Spinal cord (tissue), 10 donors: ENCODE measurements at places on chromosomes 6 and 20.
A peak's percentile ranks its signal among the peaks of the same experiment; 100 is the strongest.

GRCh38 chr6:114260810-114261209 is 82.0 kb downstream of the HS3ST5 start:
- DNase-seq: no peak
- no peaks in the 10 kb centered on the region for H3K4me1 ChIP-seq
- no peak overlapping the region for H3K27ac ChIP-seq

GRCh38 chr6:33008944-33009861 is at the start of gene HLA-DOA:
Gene HLA-DOA, minus strand, starts transcription at chr6:33009591.
- H3K27ac ChIP-seq: no peak within 1 kb of the TSS
- H3K4me1 ChIP-seq: peaks cover 5% of the 10 kb centered on the region
- DNase-seq: peak; percentile 86
- H3K36me3 ChIP-seq: no peaks in the 10 kb centered on the region

DNA sequence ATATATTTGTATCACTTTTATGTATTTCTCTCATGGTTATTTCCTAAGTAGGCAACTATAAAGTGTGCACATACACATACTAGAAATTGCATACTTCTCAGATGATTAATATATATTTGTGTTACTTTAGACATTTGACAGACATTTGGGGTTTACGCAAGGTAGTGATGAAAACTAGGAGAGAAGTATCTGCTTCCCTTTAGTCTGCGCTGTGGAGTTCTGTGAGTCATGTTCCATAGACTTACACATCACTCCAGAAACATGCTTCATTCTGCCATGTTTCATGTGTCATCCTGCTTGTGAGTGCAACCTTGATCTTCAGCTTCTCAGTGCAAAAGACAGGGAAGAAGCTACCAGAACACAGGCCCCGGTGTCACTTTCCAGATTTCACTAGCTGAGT is 200.7 kb upstream of the BMP2 start:
- no peak overlapping the region for H3K4me3 ChIP-seq
- H3K27me3 ChIP-seq: no peaks in the 10 kb centered on the region
- DNase-seq: no peak
- no peaks in the 10 kb centered on the region for H3K4me1 ChIP-seq

DNA sequence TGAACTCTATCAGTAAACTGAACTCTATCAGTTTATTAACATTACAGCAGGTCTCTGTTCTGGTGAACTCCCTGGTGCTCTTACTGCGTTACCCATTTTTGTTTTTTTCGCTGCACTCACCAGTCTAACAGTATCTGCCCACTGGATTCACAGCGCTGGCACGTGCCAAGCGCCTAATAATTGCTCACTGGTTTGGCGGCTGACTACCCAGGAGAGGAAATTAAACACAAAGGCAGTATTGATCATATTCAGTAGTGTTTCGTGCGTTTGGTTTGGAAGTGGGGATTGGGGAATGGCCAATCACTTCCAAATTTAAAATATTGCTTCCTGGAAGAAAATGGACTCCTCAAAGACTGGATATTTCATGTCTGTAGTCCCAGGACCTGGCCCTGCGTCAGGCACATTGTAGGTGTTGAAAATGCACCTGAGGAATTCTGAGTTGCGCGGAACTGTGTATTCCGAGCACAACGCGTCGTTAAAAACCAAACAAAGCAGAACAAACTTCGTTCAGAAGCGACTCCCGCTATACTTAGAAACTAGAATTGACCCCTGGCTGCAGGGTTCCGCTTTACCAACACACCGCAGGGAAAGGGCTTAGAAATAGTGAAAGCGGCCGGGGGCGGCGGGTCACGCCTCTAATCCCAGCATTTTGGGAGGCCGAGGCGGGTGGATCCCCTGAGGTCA is 1.1 kb upstream of the RPS12 start:
- H3K4me3 ChIP-seq: peak overlapping the region; percentile 83
- peaks cover 11% of the 10 kb centered on the region for H3K4me1 ChIP-seq
- peak overlapping the region; percentile 95 for H3K27ac ChIP-seq
- DNase-seq: peak; percentile 80
- H3K27me3 ChIP-seq: no peaks in the 10 kb centered on the region

DNA sequence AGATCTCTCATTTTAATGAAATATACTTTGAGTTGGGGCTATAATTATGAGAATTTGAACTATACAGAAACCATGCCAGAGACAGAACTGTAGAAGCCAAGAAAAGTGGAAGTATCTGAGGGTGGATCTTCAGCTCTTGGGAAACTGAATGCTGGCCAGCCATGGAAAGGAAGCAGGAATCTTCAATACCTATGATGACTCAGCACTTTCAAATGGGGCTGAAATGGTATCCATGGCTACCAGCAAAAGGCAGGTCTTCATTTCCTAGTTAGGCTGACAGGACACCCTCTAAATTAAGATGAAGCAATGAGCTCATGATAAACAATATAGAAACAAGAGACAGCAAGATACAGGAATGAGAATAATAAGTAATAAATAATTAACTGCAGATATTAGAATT is 171.3 kb downstream of the COL21A1 start:
- no peaks in the 10 kb centered on the region for H3K36me3 ChIP-seq
- no peak overlapping the region for H3K27ac ChIP-seq
- DNase-seq: no peak
- H3K4me3 ChIP-seq: no peak overlapping the region
- H3K27me3 ChIP-seq: no peaks in the 10 kb centered on the region

DNA sequence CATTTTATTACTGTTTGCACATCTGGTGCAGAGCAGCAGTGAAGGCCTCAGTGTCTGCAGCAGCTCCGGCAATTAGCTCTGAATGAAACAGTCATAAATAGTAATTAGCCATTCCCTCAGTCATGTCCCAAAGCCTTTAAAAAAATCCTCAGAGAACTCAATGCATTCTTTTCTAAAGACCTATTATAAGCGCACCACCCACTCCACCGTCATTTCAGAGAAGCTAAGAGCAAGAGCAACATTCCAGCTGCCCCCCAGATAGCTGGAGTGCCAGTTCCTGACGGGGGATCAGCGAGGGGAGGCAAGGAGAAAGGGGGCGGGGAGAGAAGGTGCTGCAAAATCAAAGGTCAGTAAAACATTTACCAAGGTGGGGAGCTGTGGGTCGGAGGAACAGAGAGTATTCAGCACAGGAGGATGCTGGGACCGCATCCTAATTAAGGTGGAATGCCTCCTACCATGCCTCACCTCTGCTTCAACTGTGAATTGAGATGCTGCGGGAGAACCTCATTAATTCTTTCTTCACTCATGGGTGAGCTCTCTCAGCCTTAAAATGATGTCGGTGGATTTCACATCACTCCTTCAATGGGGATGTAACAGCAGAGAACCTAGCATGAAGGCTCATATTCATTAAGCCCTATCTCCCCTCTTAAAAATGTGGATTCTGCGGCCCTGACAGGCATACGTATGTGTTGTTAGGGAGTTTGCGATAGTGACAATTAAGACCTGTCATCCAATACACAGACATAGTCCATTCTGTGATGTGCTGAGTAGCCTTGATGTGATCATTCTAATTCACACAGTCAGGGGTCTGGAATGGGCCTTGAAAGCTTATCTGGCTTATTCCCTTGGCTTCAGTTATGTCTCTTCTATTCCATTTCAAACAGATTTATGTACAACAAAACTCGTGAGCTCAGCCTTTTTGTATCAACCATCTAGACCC is 469.5 kb upstream of the NRSN1 start:
- H3K36me3 ChIP-seq: no peaks in the 10 kb centered on the region
- H3K4me3 ChIP-seq: no peak overlapping the region
- DNase-seq: peak; percentile 46
- peaks cover 10% of the 10 kb centered on the region for H3K4me1 ChIP-seq
- no peaks in the 10 kb centered on the region for H3K27me3 ChIP-seq

DNA sequence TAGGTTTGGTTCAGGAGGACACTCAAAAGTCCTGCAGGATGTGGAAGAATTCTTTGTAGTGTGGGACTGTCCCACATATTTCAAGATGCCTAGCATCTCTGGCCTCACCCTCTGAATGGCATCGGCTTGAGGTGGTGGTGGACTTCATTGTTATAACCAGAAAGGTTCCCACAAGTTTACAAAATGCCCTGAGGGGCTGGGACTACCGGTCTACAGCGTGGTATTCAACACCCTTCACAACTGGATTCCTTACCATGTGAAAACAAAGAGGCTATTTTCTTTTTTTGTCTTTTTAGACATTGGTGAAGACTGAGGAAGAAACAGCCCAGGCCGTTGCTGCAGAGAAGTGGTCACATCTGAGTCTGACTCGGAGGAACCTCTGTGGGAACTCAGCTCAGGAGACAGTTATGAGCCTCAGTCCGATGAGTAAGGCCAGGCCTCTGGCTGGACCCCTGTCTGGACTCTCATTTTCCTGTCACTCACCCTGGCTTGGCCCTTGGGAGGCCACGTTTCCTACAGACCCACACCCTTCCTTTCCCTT is 15.2 kb downstream of the PGBD1 start:
- H3K4me1 ChIP-seq: no peaks in the 10 kb centered on the region
- H3K27ac ChIP-seq: no peak overlapping the region
- H3K4me3 ChIP-seq: no peak overlapping the region
- no peaks in the 10 kb centered on the region for H3K27me3 ChIP-seq
- no peak for DNase-seq
- peaks cover 21% of the 10 kb centered on the region for H3K36me3 ChIP-seq

DNA sequence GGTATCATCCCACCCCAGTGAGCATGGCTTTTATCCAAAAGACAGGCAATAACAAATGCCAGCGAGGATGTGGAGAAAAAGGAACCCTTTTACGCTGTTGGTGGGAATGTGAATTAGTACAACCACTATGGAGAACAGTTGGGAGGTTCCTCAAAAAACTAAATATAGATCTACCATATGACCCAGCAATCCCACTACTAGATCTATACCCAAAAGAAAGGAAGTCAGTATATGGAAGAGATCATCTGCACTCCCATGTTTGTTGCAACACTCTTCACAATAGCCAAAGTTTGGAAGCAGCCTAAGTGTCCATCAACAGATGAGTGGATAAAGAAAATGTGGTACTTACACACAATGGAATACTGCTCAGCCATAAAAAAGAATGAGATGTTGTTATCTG is 5.9 kb upstream of the KIAA1755 start:
- peaks cover 10% of the 10 kb centered on the region for H3K4me1 ChIP-seq
- H3K27ac ChIP-seq: no peak overlapping the region
- no peaks in the 10 kb centered on the region for H3K36me3 ChIP-seq

GRCh38 chr6:52514514-52514913 is 62.3 kb downstream of the TRAM2 start:
- no peak overlapping the region for H3K27ac ChIP-seq
- H3K4me1 ChIP-seq: peaks cover 14% of the 10 kb centered on the region
- DNase-seq: no peak
- no peak overlapping the region for H3K4me3 ChIP-seq
- H3K36me3 ChIP-seq: peaks cover 2% of the 10 kb centered on the region
- H3K27me3 ChIP-seq: no peaks in the 10 kb centered on the region

GRCh38 chr6:38067263-38067980 is 247.9 kb downstream of the ZFAND3 start:
- H3K36me3 ChIP-seq: peaks cover 4% of the 10 kb centered on the region
- no peak overlapping the region for H3K4me3 ChIP-seq
- no peak for DNase-seq
- no peaks in the 10 kb centered on the region for H3K4me1 ChIP-seq

GRCh38 chr20:1177680-1178079 is 7.1 kb downstream of the TMEM74B start:
- H3K4me1 ChIP-seq: no peaks in the 10 kb centered on the region
- H3K36me3 ChIP-seq: peaks cover 39% of the 10 kb centered on the region
- H3K27me3 ChIP-seq: no peaks in the 10 kb centered on the region
- H3K27ac ChIP-seq: no peak overlapping the region
- no peak overlapping the region for H3K4me3 ChIP-seq

DNA sequence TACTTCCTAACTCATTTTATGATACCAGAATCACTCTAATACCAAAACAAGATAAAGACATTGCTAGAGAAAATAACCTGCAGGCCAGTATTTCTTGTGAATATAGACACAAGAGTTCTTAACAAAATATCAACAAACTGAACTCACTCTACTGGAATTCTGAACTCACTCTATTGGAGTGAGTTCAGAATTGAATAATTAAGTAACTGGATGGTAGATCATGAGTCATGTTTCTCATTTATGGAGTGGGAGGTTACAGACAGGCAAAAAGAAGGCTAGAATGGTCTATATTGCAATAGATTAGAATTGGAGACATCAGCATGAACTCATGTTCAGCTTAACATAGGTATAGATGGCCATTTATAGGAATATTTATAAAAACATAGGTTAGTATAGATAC is 26.6 kb upstream of the C6orf58 start:
- H3K27me3 ChIP-seq: no peaks in the 10 kb centered on the region
- no peak overlapping the region for H3K4me3 ChIP-seq
- no peaks in the 10 kb centered on the region for H3K36me3 ChIP-seq
- H3K27ac ChIP-seq: no peak overlapping the region

DNA sequence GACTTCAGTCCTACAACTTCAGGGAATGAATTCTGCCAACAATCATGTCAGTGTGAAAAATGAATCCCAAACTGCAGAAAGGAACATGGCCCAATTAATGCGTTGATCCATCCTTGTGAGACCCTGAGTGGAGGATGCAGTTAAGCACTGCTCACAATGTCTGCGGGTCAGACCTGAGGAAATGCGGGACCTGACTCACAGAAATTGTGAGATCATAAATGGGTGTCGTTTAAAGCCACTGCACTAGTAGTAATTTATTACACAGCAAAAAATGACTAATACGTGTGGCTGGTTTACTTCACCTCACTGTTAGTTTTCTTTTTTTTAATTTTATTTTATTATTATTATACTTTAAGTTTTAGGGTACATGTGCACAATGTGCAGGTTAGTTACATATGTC is 505.0 kb downstream of the PRKN start:
- no peak overlapping the region for H3K4me3 ChIP-seq
- H3K36me3 ChIP-seq: no peaks in the 10 kb centered on the region
- H3K27ac ChIP-seq: no peak overlapping the region
- H3K4me1 ChIP-seq: no peaks in the 10 kb centered on the region

GRCh38 chr6:3383525-3383924 is 73.3 kb downstream of the SLC22A23 start:
- no peak overlapping the region for H3K27ac ChIP-seq
- DNase-seq: no peak
- peaks cover 9% of the 10 kb centered on the region for H3K36me3 ChIP-seq
- no peak overlapping the region for H3K4me3 ChIP-seq
- peaks cover 45% of the 10 kb centered on the region for H3K4me1 ChIP-seq
- H3K27me3 ChIP-seq: no peaks in the 10 kb centered on the region

DNA sequence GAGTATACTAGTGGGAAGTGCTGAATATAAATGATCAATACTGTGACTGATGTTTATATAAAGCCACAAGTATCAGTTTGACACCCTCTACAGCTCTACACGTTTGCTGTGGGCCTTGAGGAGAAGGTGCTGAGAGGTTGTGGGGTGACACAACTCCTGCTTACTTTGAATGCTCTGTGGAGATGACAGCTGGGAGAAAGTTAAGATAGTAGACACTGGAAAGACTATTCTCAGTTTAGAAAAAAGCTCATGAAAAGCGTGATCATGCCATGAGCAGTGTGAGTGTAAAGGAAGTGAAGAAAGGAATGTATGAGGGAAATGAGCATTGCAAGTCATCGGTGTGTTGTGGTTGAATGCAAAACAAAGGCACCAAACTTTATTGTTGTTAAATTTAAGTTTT is 215.8 kb downstream of the UTRN start:
- H3K4me3 ChIP-seq: no peak overlapping the region
- no peak for DNase-seq
- no peaks in the 10 kb centered on the region for H3K27me3 ChIP-seq
- H3K27ac ChIP-seq: no peak overlapping the region
- H3K36me3 ChIP-seq: no peaks in the 10 kb centered on the region
